HCT116 (cell line): ENCODE measurements at places on chromosomes 7 and 10.

DNA sequence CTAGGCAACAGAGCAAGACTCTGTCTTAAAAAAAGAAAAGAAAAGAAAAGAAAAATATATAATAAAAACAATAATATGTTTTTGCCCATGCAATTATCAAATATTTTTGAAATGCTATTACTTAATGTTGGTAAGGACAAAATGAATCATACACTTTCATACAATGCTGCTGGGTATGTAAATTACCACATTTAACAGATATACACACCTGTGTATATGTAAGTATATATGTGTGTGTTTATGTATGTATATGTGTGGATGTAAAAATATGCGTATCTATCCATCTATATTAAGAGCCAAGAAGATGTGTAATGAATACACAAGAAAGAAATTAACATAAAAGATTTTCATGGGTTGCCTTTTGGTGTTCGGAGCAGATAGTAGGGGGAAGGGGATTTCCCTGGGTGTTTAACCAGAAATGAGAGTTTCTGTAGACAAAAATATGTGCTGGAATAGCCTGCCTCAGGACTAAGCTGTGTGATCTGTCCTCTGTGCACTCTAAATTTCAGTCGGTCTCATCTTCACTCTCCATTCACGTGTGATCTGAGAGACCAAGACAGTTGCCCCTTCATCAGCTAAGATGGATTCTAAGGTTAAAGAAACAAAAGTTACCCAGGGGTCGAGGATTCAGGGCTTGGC is 61.2 kb downstream of the PRKCQ start:
- no peak for DNase-seq

- peak; percentile 51 for DNase-seq
Measured at GRCh38 chr10:119871881-119872609, 598 bp downstream of the MCMBP start.

- no peak for DNase-seq
Measured at GRCh38 chr10:17660921-17661320, 17.0 kb downstream of the STAM start.

DNA sequence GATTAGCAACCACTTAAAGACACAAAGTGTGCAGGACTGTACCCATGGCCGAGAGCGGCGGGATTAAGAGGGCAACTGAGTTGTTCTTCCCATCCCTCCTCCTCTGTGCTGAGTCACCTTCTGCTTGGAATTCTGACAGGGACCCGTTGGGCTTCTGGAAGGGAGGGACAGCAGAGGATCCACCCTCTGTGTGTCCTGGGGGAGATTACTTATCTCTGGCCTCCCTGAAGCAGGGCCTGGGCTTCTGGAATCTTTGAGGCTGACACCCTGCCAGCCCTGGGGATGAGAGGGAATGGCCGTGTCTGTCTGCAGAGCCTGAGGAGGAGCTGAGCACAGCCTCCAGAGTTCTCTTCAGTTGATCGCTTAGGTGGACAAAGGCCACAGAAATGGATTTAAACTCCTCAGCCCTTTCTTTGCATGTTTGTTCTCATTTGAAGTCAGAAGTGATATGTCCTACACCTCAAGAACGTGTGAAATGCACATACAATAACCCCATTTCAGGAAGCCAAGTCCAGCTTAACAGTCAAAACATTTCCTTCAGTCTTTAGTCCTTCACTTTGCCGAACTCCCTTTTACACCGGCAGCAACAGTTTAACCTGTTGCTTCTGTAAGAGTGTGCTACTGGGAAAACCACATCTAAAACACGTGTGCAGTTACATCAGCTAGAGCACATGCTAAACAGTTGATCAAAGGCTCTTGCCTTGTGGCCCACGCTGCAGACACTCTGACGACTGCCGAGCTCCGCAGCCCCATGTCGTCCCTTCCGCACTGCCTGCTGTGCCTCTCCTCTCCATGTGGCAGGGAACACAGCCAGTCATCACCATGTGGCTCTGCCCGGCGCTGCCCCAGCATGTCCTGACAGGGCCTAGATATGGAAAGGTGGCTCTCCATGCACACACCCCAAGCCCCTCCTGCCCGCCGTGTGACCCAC is 55.7 kb downstream of the IKZF1 start:
- DNase-seq, result no peak

GRCh38 chr10:96695366-96695765 is 24.9 kb downstream of the PIK3AP1 start:
- DNase-seq, result no peak

GRCh38 chr7:116771640-116772039 is 90.7 kb upstream of the CAPZA2 start:
- no peak for DNase-seq

GRCh38 chr7:129271500-129272355 is 46.9 kb downstream of the AHCYL2 start:
- DNase-seq, result peak; percentile 38

- DNase-seq, result no peak
Measured at GRCh38 chr7:1917221-1918062, 247.4 kb downstream of the ELFN1 start.

DNA sequence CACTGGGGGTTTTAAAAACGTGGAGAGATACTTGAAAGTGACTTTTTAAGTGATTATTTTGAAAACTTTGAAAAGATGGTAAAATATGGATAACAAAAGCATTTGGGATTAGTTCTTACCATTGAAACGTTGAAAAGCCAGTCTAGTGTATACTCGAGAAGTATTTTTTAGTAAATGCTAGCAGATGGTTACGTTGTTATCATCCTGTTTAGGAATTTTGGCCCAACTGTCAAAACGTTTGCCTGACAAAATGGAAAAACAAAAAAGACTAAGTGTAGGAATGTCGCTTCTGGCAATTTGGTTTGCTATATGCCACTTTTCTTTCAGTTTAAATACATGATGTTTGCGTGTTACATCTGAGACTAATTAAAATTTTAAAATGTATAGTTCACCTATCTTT is 1.2 kb downstream of the RBM33 start:
- no peak for DNase-seq

- DNase-seq, result no peak
Measured at GRCh38 chr7:26238032-26238431, 36.5 kb downstream of the CBX3 start.

DNA sequence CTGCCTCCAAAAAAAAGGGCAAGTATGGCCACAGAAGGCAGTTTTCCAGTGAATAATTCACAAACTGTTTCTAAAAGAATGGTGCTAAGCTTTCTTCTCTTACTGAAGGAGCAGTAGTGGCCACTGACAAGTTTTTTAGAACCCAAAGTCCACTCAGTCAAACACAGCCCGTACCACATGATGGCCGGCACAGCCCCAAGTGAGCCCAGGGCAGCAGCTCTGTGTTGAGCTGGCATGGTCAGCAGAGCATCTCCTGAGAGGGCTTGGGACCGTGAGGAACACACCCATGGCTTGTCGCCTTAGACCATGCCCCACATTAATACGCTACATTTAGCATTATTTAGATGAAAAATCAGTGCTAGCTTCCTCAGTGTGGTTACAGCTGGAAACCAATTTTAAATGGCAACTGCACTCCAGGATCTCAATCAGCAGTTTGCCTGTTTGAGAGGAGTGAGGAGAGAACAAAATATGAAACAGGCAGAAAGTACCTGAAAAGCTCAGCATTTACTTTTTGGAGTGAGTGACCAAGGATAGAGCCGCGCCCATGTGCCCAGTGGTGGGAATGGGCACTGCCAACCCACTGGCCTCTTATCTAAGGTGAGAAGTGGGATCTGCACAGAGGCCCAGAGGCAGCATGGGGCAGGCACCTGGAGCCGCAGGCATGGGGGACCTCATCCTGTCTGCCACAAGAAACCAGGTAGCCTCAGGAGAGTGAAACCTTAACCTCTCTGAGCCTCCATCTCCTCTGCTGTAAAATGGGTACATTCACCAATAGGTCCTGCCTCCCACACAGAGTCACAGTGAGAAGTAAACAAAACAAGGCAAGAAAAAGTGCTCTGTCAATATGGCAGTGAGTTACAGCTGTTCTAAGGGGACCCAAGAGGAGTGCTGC is 17.4 kb downstream of the PSAP start:
- no peak for DNase-seq

- no peak for DNase-seq
Measured at GRCh38 chr7:81081616-81082015, 162.8 kb upstream of the SEMA3C start.

- no peak for DNase-seq
Measured at GRCh38 chr10:53223851-53224250, 451.3 kb upstream of the MBL2 start.

- no peak for DNase-seq
Measured at GRCh38 chr10:59087486-59087885, 89.0 kb upstream of the PHYHIPL start.

DNA sequence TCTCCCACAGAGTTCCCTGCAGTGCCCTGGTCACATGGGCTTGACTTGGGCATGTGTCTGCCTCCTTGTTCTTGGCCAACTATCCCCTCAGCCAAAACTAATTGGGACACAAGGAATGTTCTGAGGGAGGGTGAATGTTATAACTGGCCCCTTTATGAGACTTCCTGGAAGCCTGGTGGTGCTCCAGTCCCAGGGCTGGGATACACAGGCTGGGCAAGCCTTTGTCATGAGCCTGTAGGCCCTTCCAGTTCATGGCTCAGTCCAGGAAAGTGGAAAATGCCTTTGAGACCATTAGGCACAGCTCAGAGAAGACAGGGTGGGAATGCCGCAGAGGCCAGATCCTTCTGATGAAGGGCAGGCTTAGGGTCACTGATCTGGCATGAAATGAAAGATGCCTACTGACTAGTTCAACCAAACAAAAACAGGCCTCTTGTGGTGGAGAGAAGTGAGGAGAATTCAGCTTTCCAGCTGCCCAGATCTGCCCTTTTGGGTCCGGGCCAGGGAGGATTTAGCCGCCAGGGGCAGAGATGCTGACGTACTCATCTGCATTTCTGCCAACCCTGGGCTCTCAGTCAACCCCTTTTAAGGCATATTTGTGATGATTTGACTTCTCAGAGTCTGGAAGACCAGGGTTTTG is 961.5 kb downstream of the KCNMA1 start:
- DNase-seq, result no peak

- no peak for DNase-seq
Measured at GRCh38 chr10:130432850-130433249, 296.7 kb downstream of the GLRX3 start.

DNA sequence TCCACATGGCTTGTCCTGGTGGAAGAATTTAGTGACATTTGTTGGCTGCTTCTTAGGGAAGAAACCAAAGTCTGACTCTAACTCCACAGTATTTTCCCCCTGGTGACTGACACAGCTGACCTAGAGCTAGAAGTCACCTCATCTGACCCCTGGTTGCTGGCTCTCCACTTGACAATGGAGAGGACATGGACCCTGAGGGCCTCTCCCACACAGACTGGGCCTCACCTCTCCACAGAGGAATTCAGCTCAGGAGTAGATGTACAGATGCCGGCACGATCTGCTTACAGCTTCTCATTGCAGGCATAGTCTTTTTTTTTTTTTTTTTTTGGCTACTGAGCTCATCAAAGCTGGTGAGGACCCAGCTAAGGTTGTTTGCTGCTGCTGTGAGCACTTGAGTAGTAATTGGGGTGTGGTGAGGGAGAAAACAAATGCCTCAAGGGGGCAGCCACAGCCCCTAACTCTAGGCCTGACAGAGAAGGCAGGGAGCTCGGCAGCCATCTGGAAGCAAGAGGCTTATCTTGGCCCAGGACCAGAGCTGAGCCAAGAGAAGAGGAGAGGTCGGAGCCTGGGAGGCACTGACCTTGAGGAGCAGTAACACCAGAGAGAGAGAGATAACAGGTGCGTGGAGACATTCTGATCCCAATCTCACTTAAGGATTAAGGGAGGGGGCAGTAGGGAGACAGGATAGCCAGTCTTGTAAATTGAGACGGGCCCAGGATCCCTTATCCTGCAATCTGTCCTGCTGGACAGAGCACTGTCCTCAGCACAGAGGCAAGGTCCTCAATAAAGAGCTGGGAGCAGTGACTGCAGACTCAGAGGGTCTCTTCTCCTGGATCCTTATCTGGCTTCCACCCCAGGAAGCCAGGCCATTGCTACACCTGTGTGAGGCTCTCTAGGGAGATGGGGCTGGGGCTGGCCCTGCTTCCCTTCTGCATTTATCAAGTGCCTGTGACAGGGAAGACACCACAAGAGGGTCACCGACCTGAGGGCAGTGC is 9.4 kb downstream of the PRSS58 start:
- no peak for DNase-seq

DNA sequence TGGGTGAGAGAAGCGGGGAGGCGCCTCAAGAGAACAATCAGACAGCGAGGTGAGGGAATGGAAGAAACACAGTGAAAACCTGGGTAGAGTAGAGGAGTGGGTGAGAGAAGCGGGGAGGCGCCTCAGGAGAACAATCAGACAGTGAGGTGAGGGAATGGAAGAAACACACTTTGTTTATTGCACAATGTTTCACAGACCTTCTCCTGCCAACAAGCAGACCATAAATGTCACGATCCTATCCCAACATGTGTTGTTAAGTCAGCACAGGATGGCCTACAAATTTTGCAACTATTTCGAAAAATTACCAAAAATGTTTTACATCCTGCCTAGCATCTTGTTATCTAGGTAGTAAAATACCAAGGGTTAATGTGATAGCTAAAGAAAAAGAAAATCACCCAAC is 115.3 kb downstream of the JAZF1 start:
- no peak for DNase-seq

- no peak for DNase-seq
Measured at GRCh38 chr10:677750-678661, 11.5 kb downstream of the DIP2C start.
